ENCODE measurements at places on chromosomes 4 and X.

DNA sequence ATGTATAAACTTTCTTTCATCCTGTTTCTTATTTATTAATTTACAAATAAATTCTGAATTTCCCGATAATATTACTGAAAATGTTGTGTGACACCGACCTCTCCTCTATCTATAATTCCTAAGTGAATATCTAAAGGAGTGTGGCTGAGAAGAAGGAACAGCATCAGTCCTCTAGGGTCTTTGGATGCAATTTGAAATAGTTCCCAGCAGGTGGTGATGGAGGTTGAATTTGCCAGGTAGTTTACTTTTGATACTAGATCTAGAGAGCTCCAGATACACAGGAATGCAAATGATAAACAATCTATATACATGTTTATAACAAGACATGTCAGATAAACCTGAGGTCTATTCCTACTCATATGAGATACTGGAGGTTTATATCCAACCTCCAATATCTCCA is 305.4 kb downstream of the PCDH18 start:
- no peak for DNase-seq

- DNase-seq, result no peak
These were observed 421.0 kb downstream of the ADAM29 start for GRCh38 chr4:175339100-175339707.

DNA sequence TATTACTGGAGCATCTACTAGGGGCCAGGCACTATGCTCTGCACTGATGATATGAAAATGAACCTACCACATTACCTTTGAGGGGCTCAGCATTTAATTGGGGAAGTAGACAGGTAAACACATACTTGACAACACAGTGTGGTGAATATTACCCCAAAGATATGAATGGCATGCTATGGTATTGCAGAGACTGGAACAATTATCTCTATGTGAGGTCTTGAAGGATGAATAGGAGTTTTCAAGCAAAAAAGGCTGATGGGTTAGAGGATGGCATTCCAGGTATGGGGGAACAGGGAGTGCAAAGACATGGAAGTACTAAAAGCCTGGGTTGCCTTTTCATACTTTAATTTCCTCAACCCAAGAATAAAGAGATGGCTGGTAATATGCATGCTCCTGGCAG is 59.1 kb upstream of the CAPN6 start:
- DNase-seq, result no peak

DNA sequence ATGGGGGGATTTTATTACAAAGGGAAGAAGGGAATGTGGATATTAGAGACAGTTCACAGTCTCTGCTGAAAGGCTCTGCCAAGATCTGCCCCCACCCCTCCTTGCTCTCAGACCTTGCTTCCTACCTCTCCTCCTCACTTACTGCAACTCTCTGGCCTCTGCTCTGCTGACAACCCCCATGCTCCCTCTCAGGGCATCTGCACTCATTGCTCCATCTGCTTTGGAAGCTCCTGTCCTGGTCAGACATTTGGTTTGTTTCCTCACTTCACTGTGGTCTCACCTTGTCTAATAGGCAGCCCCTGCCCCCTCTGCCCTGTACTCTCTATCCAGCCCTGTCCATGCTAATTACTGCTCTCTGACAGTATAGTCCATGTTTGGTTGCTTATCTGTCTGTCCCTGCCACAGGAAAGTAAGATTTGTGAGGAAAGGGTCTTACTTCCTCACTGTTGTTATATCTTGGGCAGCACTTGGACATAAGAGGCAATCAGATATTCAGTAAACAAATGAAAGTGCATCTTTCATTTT is 189.3 kb downstream of the PTTG2 start:
- DNase-seq, result no peak

- no peak for DNase-seq
These were observed 133.5 kb upstream of the KLF3 start for GRCh38 chr4:38530486-38530885.

DNA sequence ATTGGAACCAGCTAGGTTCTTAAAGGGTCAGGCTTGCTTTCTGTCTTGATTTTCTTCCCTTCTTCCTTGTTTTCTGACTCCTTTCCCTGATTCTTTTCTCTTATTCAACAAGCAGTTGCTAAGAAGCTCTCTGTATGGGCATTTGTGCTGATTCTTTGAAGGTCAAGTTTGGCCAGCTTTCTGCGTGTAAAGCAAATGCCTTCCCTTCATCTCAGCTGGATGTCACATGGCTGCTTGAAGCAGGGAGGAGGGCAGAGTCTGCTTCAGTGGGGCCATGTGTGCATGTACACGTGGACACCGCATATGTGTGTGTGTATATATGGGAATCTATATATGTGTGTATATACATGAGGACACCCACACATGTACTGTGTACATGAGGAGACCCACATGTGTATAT is 139.9 kb upstream of the ATP6AP2 start:
- DNase-seq, result no peak

DNA sequence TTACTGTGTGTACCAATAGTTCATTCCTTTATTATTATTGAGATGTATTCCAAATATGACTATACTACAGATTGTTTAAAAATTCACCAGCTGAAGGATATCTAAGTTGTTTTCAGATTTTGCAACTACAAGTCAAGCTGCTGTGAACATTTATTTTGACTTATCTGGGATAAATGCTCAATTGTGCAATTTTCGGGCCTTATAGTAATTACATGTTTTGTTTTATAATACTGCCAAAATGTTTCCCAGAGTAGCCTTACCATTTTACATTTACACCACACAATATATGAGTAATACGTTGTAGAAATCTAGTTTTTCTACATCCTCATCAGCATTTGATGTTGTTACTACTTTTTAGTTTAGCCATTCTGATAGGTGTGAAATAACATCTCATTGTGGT is 179.6 kb downstream of the ANTXR2 start:
- DNase-seq, result no peak

DNA sequence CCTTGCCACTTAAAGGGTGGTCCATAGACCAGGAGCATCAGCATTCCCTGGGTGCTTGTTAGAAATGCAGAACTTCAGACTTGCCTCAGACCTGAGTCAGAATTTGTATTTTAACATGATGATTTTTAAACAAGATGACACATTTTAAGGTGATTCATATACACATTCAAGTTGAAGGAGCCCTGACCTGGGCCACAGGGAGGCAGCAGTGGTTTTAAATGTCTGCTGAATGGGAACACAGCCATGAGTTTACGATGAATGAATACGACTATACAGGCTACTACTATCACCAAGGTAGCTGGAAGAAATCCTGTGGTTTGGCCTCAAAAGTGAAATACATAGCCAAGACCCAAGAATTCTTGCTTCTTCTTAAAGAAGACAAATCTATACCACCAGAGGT is 2.9 kb downstream of the HDAC8 start:
- no peak for DNase-seq

DNA sequence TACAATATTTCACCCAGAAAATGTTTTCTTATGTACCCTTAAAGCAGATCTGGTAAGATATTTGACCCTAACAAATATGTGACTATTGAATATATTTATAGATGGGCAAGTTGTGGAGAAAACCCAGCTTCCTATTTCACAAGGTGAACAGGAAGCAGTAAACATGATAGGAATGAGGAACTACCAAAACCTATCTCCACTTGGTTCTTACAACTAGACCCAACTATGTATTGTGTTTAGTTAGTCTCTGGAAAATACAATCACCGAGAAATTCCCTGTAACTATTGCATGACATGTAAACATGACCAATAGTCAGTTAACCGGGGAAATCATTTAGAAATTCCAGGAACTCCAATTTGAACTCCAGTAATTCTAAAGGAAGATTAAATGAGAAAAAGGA is 8.4 kb upstream of the RXFP1 start:
- no peak for DNase-seq

GRCh38 chr4:110412354-110413065 is 63.4 kb upstream of the ENPEP start:
- no peak for DNase-seq

GRCh38 chr4:82434949-82435348 is 4.6 kb downstream of the ENOPH1 start:
- no peak for DNase-seq

- no peak for DNase-seq
These were observed 3.2 kb downstream of the MAN2B2 start for GRCh38 chr4:6578221-6578620.

- no peak for DNase-seq
These were observed 64.5 kb upstream of the FRAS1 start for GRCh38 chr4:77992581-77992980.
